Activated CD4-positive, CD25-positive, alpha-beta regulatory T cell treated with anti-CD3 and anti-CD28 coated beads, Interleukin-2, amount 50 U/mL, for 24 hours (primary cell): ENCODE measurements at places on chromosomes 16 and 17.

- ATAC-seq, result peak; percentile 45
Observed at GRCh38 chr17:62966426-62967204, 580 bp downstream of the TANC2 start.

DNA sequence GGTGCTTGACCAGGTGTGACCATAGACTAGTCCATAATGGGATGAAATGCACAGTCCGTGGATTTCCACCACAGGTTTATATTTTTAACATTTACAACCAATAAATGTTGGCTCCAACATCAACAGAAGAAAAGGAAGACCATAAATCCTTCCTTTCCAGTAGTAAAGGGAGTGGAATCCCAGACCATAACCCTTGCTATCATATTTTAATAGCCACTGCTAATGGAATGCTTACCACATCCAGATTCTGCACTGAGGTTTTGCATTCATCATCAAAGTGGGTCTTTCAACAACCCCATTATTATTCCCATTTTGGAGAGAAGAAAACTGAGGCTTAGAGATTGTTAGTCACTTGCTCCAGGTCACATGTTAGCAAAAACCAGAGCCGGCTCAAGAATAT, 106.7 kb downstream of the FOXL1 start:
- no peak for ATAC-seq

DNA sequence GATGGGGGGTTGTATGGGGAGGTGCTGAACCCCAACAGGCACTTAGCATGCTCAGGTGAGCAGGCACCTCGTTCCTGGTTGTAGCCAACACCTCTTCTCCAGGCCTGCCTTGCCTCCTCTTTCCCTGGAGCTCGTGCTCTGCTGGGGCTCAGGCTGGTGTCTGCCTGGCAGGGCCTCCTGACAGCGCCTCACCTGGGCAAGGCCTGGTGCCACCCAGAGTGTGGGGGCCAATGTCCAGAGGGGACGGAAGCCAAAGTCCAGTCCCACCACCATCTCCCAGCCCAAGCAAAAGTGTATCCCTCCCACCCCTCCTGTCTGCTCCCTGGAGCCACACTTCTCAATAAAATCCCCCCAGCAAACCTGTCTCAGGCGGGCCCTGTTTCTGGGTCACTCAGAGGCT, 304.2 kb upstream of the TNRC6C start:
- ATAC-seq, result no peak

DNA sequence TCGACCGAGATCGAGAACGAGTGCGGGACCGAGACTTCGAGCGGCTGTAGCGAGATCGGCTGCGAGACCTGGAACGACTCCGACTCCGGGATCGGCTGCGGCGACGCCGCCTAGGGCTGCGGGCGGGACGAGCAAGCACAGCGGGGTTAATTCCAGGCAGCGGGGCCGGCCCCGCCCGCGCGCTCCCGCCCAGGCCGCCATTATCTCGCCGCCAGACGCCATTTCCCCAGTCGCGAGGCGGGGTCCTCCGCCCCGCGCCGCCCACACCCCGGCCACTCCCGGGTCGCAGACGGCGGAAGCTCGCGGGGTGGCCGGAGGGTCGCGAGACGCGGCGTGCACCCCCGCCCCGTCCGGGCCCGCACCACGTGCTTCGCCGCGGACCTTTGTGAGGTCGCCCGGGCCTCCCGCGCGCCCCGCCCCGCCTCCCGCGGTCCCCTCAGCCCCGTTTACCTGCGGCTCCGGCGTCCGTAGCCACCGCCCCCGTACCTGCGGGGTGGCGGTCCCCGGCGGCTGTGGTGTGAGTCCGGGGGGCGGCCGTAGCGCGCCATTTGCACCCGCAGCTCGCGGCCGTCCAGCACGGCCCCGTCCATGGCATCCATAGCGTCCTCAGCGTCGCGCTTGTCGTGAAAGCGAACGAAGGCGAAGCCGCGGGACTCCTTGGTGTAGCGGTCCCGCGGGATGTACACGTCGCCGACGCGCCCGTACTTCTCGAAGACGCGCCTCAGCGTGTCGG, 616 bp downstream of the SRSF2 start:
- peak; percentile 2 for ATAC-seq

GRCh38 chr17:55587608-55588139, 76.4 kb upstream of the SMIM36 start:
- ATAC-seq, result no peak

DNA sequence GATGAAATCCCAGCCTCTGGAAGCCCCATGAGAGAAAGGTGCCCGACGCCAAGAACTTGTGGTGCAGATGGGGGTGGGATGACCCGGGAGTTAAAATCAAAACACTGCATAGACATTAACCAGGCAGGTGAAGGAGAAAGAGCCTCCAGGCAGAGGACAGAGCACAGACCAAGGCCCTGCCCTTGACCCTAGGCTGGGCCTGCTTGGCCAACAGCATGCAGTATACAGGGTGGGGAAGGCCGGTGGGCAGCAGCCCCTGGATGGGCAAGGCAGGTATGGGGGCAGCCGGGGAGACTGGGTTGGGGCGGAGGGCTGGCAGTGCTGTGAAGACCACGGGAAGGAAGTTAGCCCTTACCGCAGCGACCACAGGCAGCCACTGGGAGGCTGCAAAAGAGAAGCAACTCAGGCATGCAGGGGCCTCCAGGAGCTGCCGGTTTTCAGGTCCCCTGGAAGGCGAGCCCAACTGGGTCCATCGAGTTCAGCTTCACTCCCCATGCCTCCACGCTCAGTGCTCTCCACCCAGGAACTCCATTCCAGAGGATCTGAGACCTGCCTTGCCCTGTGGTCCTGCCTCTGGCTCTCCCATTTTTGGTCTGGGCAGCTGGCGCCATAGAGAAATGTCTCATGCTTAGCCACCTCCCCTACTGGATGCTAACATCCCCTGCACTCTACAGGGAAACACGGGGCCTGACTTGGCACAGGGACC, 81.2 kb downstream of the C16orf95 start:
- no peak for ATAC-seq

GRCh38 chr17:40329839-40330794, 21.1 kb downstream of the RARA start:
- no peak for ATAC-seq

GRCh38 chr16:88318521-88318920, 64.2 kb upstream of the ZNF469 start:
- ATAC-seq, result no peak

- peak; percentile 76 for ATAC-seq
Observed at GRCh38 chr17:57892146-57892819, 42.4 kb upstream of the MRPS23 start.

- no peak for ATAC-seq
Observed at GRCh38 chr17:8649157-8650118, 18.9 kb upstream of the MYH10 start.

GRCh38 chr17:49519781-49520180, 24.7 kb downstream of the NGFR start:
- ATAC-seq, result no peak

- ATAC-seq, result no peak
Observed at GRCh38 chr16:80231888-80232287, 308.9 kb upstream of the DYNLRB2 start.

GRCh38 chr16:2874032-2874911, 8.7 kb upstream of the FLYWCH2 start:
- no peak for ATAC-seq

GRCh38 chr16:69840975-69841374, 78.8 kb downstream of the WWP2 start:
- ATAC-seq, result no peak

DNA sequence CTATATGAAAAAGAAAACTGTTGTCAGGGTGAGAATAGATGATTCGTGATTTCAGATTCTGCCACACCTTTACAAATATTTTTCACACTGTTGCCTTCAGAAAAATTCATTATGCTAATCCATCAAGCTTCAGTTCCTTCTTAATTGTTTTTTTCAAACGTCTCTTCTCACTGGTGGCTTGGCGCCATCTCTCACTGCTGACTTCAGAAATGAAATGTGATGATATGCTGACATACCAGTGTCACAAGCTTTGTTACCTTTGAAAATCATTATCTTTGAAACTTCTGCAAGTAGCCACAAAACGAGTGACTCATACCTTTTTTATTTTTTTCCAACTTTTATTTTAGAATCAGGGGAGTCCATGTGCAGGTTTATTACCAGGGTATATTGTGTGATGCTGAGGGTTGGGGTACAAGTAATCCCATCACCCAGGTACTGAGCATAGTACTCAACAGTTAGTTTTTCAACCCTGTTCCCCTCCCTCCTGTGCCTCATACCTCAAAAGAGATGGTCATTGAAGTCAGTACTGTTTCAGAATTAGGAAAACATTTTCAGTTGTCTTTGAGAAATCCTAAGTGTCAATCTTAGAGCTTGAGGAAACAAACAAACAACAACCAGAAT, 14.0 kb upstream of the KRT222 start:
- ATAC-seq, result no peak

DNA sequence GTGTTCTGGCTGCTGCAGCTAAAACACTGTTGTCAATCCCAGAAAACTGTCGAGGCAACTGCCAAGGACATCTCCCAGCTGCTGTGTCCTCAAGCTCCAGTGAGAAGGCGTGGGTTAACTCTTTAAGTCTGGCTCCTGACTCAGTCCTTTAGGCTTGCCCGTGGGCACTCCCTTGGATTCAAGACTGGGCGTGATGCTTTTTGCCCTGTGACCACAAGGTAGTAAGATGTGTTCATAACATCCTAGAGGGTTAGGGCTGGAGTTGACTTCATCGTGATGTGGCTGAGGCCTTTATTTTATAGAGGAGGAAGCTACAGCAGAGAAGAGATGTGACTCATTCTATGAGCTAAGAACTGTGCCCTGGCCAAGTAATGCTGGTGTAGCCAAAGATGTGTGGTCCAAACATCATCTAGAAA, 50.9 kb upstream of the TEKT3 start:
- no peak for ATAC-seq
